ENCODE measurements at places on chromosomes 16 and 17.

- DNase-seq, result no peak
These were observed 488 bp downstream of the HOXB9 start for GRCh38 chr17:48625495-48626244.

GRCh38 chr17:73292031-73292531, 19.7 kb downstream of the CDC42EP4 start:
- DNase-seq, result peak; percentile 62

DNA sequence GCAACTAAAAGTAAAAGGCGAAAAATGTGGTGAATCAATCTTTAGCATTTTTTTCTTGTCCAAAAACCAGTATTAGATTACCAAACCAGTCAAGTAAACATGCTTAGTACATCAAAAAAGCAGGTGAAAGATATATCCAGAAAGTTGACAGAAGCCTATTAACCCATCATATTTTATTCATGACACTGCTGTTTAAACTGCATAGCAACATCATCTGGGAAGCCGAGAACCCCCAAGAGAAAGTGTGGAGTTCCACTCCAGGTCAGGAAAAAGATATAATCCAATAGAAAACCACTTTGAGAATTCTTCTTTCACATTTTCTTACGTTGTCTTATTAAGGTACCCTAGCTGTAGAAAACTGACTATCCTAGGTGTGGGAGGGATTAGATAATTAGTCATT, 466.8 kb upstream of the CDH8 start:
- DNase-seq, result no peak

- no peak for DNase-seq
These were observed 2.7 kb upstream of the FOXN1 start for GRCh38 chr17:28503420-28503819.

GRCh38 chr17:49483599-49484509, 11.2 kb upstream of the NGFR start:
- DNase-seq, result no peak

GRCh38 chr17:49450735-49451134, 36.1 kb upstream of the PHB1 start:
- DNase-seq, result no peak

GRCh38 chr17:7740481-7741001, 23.0 kb downstream of the DNAH2 start:
- no peak for DNase-seq

DNA sequence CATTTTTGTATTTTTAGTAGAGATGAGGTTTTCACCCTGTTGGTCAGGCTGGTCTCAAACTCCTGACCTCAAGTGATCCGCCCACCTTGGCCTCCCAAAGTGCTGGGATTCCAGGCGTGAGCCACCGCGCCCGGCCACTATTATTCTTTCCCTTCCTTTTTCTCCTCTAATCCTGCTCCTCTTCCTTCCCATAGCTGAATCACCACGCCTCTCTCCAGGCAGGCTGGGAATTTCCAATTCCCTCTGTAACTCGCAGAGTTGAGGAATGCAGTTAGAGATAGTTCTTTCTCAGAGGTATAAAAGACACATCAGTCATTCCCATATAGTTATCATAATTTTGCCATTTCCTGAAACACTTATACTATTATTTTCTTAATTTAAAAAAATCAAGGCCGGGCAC, 11.2 kb downstream of the METTL16 start:
- DNase-seq, result no peak

- no peak for DNase-seq
These were observed 465.7 kb downstream of the HAPSTR1 start for GRCh38 chr16:9556949-9557665.

- DNase-seq, result no peak
These were observed 27.6 kb downstream of the NXPH3 start for GRCh38 chr17:49603238-49603637.

DNA sequence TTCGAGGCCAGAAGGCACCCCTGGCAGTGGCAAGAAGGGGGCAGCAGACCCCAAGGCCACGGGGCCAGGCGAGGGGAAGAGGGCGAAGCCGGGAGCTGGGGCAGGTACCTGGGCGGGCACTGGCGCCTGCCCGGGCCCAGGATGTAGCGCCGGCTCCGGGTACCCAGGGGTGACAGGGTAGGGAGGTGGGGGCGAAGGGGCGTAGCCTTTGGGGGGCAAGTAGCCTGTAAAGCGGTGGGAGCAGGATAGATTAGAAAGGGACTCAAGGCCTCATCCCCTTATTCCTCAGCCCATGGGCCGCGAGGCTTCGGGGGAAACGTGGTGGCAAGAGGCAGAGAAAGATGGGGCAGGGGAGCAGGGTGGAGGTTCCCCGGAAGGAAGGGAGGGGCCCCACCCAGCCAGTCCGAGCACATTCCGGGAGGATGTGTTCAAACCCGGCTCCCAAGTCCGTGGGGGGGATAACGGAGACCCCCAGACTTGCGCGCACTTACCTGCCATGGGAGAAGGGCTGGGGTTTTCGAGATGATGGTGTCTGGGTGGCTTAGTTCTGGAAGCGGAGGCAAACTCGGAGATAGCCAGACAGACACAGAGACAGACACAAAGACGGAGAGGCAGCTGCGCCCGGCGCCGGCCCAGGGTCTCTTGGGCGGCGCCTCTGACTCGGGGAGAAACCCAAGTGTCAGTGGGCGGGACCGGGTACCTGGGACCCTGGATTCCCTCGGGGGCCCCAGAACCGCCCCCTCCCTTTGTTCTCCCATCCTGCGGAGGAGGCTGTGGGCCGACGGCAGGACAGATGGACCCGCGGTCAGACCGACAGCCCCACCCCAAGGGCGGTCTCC, 493 bp downstream of the PLSCR3 start:
- peak; percentile 72 for DNase-seq

DNA sequence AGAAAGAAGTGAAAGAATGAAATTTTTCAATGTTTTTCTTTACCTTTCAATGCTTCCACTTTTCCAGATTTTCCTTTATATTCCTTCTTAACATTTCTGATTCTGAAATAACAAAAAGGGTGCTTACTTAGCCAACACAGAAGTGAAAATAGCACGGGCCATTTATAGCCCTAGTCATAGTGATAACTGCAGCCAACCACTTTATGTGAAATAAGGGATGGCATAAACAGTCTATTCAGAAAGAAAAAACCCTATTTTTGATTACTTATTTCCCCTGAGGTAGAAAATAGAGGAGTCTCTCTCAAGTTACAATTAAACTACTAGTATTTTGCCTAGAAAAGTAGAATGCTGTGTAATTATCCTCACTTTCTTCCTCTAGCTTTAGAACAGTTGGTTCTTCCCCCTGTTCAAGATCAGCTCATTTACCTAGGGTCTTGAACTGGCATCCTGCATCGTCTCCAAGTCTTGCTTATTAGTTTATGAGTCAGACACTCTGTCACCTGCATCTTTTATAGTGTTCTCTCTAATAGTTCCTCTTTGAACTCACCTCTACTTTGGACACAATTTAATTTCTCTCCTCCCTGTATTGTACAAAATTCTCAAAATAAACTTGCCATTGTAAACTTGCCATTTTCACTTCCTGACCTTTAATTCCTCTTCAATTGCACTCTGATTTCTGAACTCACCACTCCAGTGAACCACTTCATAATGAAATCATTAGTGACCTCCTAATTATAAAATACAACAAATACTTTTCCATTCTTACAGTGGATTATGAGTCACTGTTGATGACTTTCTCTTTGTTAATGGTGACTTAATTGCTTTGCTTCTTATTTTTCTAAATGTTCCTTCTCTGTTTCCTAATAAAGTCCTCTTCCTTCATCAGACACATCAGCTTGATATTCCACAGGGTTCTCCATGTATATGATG, 23.6 kb downstream of the ABCA6 start:
- DNase-seq, result no peak

DNA sequence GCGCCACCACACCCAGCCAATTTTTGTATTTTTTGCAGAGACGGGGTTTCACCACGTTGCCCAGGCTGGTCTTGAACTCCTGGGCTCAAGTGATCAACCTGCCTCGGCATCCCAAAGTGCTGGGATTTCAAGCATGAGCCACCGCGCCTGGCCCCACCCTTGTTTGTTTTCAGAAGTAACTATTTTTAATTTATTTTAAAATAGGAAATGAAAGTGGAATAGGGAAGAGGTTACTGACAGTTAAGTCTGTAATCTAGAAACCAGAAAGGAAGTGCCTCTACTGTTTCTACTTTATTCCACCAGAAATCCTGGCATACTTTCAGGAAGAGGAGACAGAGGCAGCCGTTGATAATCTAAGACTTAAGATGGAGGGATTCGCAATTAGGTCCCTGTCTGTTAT, 225.6 kb downstream of the TANC2 start:
- no peak for DNase-seq

GRCh38 chr16:8511464-8511863, 78.8 kb downstream of the TMEM114 start:
- DNase-seq, result no peak

GRCh38 chr16:8936421-8936820, 27.3 kb downstream of the USP7 start:
- DNase-seq, result no peak

- DNase-seq, result no peak
These were observed 15.0 kb downstream of the CNTNAP4 start for GRCh38 chr16:76292218-76292617.

DNA sequence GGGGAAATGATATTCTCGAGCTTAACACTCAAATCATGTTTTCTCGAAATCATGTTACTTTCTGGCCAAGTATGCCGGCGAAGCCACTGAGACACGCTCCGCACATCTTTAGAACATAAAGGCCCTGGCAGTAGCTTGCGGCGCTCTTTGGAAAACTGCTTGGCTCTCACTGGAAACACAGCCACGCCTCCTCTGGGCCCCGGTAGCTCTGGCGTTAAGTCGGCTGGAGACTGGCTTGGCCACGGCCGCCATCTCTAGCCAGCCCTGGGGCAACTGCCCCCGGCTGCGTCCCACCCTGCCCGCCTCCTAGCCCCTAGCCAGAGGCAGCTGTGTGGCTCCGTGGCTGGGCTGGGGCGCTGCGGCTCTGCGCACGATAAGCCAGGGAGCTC, 9.2 kb upstream of the BAIAP2 start:
- DNase-seq, result no peak

GRCh38 chr16:16956376-16956775, 514.4 kb downstream of the XYLT1 start:
- no peak for DNase-seq

Measured in RWPE2 (cell line).